ENCODE measurements at places on chromosomes 3 and 15.
A peak's percentile ranks its signal among the peaks of the same experiment; 100 is the strongest.

DNA sequence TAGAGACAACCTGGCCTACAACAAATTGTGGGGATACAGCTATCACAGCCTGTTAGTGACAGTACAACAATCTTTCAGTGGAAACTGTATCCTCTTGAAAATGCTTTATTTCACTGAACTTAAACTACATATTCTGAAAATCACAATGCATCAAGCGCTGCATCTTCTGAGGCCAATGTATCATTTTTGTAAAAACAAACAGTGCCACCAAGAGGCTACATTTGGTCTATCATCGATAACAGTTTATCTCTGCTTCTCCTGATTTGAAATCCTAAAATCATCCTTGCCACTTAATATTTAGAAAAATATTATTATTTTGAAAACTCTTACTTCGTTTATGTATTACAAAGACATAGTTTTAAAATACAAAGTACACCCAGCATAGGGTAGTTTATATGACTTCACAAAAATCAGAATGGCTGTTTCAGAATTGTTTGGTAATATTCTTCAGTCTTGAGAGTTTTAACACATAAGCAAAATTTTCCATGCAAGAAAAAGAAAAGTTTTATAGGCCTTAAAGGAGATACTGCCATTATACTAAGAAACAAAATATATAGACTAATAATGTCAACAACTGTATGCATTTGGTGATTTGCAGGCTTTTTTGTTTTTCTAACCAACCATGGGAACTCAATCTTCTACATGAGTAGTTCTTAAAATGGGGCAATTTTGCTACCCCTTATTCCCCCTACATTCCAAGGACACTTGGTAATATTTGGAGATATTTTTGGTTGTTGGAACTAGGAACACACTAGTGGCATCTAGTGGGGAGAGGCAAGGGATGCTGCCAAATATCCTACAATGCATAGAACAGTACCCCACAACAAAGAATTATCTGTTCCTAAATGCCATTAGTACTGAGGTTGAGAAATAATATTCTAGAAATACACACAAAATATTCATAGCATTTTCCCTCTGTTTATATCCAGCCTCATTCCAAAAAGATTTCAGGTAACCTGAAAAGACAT is 42.3 kb downstream of the WDR72 start:
- DNase-seq = no peak

GRCh38 chr15:70036585-70037291 is 61.0 kb downstream of the TLE3 start:
- peak; percentile 65 for DNase-seq

GRCh38 chr15:83380059-83380458 is 67.1 kb upstream of the SH3GL3 start:
- DNase-seq = no peak

- peak; percentile 61 for DNase-seq
These were observed 137.7 kb downstream of the NUP210 start for GRCh38 chr3:13282358-13282985.
